ENCODE measurements at places on chromosomes 6 and 20. TPM values are rescaled to one million over a fixed set of nuclear protein-coding genes. Genes with fewer than 3 reads are reported as not detected.

GRCh38 chr6:5854899-5855298 is 151.8 kb downstream of the NRN1 start:
- no peak overlapping the region for H3K4me3 ChIP-seq
- DNase-seq = no peak
- H3K27ac ChIP-seq = no peak overlapping the region
- H3K4me1 ChIP-seq = peaks cover 6% of the 10 kb centered on the region
- H3K27me3 ChIP-seq = peaks cover 15% of the 10 kb centered on the region

- no peaks in the 10 kb centered on the region for H3K36me3 ChIP-seq
- H3K4me3 ChIP-seq = no peak overlapping the region
- H3K27me3 ChIP-seq = no peaks in the 10 kb centered on the region
- H3K4me1 ChIP-seq = no peaks in the 10 kb centered on the region
- H3K27ac ChIP-seq = no peak overlapping the region
Observed at GRCh38 chr6:55895972-55896730, 20.8 kb upstream of the BMP5 start.

DNA sequence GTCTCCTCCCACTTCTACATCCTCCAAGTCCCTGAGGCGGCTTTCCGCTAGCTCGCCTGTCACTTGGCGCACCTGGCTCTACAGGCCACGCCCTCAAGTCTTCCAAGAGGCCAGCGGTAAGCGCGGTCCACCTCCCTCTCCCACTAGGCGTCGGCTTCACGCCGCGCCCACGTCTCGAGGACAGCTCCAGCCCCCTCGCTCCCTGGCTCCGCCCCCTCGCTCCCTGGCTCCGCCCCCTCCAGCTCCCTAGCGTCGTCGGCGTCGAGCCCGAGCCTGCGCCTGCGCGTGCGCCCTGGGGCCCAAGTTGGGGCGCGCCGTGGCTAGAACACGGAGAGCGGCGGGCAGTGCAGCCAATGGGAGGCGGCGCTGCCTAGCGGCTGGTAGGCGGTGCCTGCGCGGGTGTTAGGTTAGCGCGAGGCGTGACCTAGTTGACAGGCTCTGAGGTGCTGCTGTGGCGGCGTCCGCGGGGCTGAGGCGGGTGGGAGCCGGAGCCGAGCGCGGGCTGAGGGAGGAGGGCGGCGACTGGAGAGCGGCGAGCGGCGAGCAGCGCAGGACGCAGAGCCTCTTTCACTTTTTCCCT is at the start of gene MACROD2:
TSS of gene MACROD2 (plus strand) at position 431 of the 580 bp plus-strand sequence.
- H3K4me1 ChIP-seq = no peaks in the 10 kb centered on the region
- H3K36me3 ChIP-seq = no peaks in the 10 kb centered on the region
- H3K4me3 ChIP-seq = peak within 1 kb of the TSS; percentile 90
- peak within 1 kb of the TSS; percentile 41 for H3K27ac ChIP-seq
- no peaks in the 10 kb centered on the region for H3K27me3 ChIP-seq

DNA sequence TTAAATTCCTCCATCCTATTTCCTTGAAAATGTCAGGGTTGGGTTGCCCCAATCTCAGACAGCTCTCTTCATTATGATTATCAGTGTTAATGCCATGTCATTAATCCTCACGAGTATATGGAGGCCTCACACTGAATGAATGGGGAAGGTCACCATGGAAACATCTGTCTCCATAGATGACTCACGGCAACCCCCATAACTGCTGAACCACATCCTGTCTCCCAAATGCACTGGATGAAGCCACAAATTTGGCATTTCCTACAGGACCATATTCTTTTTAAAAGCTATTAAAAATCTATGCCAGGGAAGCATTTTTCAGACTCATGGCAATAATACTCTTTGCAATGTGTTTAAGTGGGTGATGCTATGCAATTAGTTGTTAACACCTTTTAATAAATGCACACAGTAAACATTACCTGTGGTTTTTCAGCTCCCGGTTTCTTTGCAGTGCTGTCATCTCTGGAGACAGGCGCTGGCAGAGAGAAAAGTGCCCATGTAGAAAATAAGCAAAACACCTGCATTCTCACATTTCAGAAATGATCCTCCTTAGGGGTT is 80.1 kb upstream of the PTPRK start:
- peak; percentile 14 for DNase-seq
- no peaks in the 10 kb centered on the region for H3K36me3 ChIP-seq
- no peak overlapping the region for H3K4me3 ChIP-seq
- H3K27ac ChIP-seq = no peak overlapping the region
- peaks cover 6% of the 10 kb centered on the region for H3K4me1 ChIP-seq
- H3K27me3 ChIP-seq = no peaks in the 10 kb centered on the region

GRCh38 chr6:228881-229651 is 63.2 kb upstream of the DUSP22 start:
- no peaks in the 10 kb centered on the region for H3K36me3 ChIP-seq
- H3K27ac ChIP-seq = no peak overlapping the region
- no peak overlapping the region for H3K4me3 ChIP-seq
- DNase-seq = no peak
- H3K27me3 ChIP-seq = no peaks in the 10 kb centered on the region

DNA sequence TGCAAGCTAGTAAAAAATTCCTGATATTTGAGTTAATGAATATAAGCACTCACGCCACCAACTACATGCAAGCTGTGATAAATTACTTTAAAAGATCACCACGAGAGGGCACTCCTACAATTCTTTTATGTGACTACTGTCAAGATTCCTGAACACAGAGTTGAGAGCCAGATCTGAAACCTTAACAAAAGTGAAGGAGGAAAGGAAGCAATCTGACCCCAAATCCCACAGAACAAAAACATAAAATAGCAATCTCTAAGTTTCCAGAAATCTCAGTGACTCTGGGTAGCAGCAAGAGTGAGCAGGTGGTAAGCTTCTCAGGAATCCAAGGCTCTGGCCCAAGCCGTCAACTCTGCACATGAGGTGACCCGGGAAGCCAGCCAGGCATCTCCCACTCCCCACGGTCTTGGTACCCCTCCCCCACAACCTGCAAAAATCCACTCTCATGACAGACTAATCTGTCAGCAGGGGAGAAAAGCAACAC is 55.1 kb downstream of the STAU1 start:
- no peaks in the 10 kb centered on the region for H3K36me3 ChIP-seq
- H3K27ac ChIP-seq = no peak overlapping the region
- no peak overlapping the region for H3K4me3 ChIP-seq
- H3K27me3 ChIP-seq = no peaks in the 10 kb centered on the region

GRCh38 chr20:49280463-49281058 is 2.7 kb upstream of the ZNFX1 start:
- peak; percentile 2 for DNase-seq
- peak overlapping the region; percentile 71 for H3K4me3 ChIP-seq
- H3K36me3 ChIP-seq = no peaks in the 10 kb centered on the region

DNA sequence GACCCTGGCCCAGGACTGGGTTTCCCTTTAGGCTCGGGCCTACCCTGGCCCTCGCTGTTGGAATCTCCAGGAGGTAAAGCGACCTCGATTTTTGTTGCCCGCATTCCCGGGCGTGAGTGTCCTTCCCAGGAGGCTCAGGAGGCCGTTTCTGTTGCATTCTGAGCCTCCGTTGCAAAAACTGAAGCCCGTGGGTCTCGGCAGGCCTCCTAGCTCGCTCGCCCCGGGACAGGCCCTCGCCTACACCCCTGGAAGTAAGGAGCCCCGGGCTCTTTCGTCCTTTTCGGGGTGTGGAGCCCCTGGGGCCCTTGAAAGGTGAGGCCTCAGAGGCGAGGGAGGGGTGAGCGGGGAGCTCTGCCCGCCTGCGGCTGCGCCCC is 2.3 kb downstream of the NR2E1 start:
- no peak for DNase-seq
- no peak overlapping the region for H3K27ac ChIP-seq
- peaks cover 100% of the 10 kb centered on the region for H3K27me3 ChIP-seq
- H3K36me3 ChIP-seq = no peaks in the 10 kb centered on the region
- H3K4me3 ChIP-seq = no peak overlapping the region
- peaks cover 50% of the 10 kb centered on the region for H3K4me1 ChIP-seq

GRCh38 chr6:36786055-36786675 is 53.1 kb downstream of the CPNE5 start:
- no peak overlapping the region for H3K27ac ChIP-seq
- H3K4me1 ChIP-seq = no peaks in the 10 kb centered on the region
- no peaks in the 10 kb centered on the region for H3K36me3 ChIP-seq
- no peak for DNase-seq
- no peak overlapping the region for H3K4me3 ChIP-seq

GRCh38 chr20:5737966-5738365 is 12.2 kb upstream of the SHLD1 start:
- peaks cover 16% of the 10 kb centered on the region for H3K4me1 ChIP-seq
- H3K27ac ChIP-seq = peak overlapping the region; percentile 62
- H3K4me3 ChIP-seq = no peak overlapping the region
- no peaks in the 10 kb centered on the region for H3K36me3 ChIP-seq

- no peaks in the 10 kb centered on the region for H3K36me3 ChIP-seq
- H3K27ac ChIP-seq = peak overlapping the region; percentile 71
- DNase-seq = no peak
- no peaks in the 10 kb centered on the region for H3K27me3 ChIP-seq
- H3K4me1 ChIP-seq = peaks cover 15% of the 10 kb centered on the region
- H3K4me3 ChIP-seq = no peak overlapping the region
Observed at GRCh38 chr6:43744931-43745727, 24.9 kb upstream of the VEGFA start.

DNA sequence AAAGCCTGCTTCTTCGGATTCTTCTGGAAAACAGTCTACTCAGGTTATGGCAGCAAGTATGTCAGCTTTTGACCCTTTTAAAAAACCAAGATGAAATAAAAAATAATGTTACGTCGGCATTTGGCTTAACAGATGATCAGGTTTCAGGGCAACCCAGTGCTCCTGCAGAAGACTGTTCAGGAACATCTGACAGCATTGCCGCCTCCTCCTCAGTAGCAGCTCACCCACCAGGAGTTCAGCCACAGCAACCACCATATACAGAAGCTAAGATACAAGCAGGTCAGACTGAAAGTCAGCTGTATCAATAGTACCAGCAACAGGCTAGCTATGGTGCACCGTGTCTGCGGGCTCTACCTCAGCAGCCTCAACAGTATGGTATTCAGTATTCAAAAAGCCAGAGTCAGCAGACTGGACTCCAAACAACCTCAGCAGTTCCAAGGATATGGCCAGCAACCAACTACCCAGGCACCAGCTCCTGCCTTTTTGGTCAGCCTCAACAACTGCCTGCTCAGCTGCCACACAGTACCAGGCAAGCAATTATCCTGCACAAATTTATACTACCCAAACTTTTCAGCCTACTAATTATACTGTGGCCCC is 51.9 kb downstream of the BTBD9 start:
- H3K27me3 ChIP-seq = no peaks in the 10 kb centered on the region
- H3K27ac ChIP-seq = no peak overlapping the region
- no peaks in the 10 kb centered on the region for H3K4me1 ChIP-seq
- no peaks in the 10 kb centered on the region for H3K36me3 ChIP-seq

- no peaks in the 10 kb centered on the region for H3K27me3 ChIP-seq
- H3K4me1 ChIP-seq = peaks cover 4% of the 10 kb centered on the region
- H3K27ac ChIP-seq = no peak overlapping the region
- DNase-seq = no peak
- H3K36me3 ChIP-seq = no peaks in the 10 kb centered on the region
Observed at GRCh38 chr6:160201061-160201460, 57.6 kb downstream of the SLC22A2 start.

DNA sequence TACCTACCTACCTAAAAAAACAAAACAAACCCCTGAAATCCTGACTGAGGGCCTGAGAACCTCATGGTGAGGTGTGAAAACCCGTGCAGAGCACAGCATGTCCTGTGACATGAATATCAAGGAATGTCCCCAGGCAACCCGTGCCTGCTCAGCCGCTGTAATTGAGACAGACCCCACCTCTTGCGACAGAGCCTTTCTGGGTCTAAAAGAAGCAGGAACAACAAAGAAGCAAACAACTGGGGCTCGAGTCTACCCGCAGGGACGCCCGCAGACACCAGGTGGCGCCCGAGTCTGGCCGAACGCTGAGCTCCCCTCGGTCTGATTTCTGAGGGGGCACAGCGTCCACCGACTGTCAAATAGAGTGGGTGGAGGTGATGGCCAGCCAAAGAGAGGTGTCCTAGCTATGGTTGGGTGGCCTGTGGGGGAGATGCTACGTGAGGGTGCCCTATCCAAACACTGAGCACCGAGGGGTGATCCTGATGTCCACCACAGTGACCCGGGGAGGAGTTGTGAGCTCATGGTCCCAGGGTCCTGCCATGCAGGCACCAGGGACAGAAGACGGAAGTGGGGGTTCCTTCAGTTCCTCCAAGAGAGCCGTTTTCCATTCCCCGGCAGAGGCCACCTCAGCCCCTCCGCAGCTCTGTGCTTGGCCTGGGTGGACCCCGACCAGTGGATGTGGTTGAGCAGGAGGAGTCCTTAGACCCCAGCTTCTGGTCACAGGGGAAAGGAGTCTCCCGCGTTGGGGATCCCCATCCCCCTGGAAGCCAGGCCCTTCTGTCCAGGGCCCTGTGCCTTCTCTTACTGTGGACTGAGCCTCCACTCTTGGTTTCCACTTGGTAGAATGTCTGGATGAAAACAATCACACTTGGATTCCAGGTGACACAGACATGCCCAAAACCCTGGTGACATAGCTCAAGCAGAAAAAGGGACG is 268.2 kb downstream of the CDC5L start:
- H3K36me3 ChIP-seq = no peaks in the 10 kb centered on the region
- DNase-seq = peak; percentile 86
- peaks cover 9% of the 10 kb centered on the region for H3K4me1 ChIP-seq
- peak overlapping the region; percentile 3 for H3K27ac ChIP-seq
- no peak overlapping the region for H3K4me3 ChIP-seq

GRCh38 chr6:64815718-64816117 is 891.3 kb downstream of the EYS start:
- H3K4me3 ChIP-seq = no peak overlapping the region
- no peaks in the 10 kb centered on the region for H3K4me1 ChIP-seq

GRCh38 chr20:45426320-45427016 is 10.5 kb downstream of the PIGT start:
- H3K4me3 ChIP-seq = no peak overlapping the region
- H3K4me1 ChIP-seq = no peaks in the 10 kb centered on the region
- H3K36me3 ChIP-seq = no peaks in the 10 kb centered on the region
- no peaks in the 10 kb centered on the region for H3K27me3 ChIP-seq
- H3K27ac ChIP-seq = no peak overlapping the region
- no peak for DNase-seq

DNA sequence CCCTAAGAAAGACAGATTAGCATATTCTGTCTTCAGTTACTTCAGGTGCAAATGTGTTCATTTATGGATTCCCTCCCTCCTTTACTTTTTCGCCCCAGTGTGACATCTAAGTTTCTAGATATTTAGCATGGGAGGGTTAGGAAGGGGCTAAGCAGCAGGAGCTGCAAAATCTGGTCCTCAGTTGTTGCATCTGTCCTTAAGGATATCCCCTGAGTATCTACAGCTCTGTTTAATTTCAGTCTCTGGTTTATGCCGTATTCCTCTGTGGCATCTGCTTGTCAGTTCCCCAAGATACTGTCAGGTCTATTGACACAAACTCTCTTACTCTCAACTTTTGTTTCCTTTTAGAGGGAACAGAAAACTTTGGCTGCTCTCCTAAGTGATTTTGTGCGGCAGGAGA is 754.6 kb upstream of the MAP3K7 start:
- no peak overlapping the region for H3K27ac ChIP-seq
- no peaks in the 10 kb centered on the region for H3K4me1 ChIP-seq
- H3K4me3 ChIP-seq = no peak overlapping the region
- H3K27me3 ChIP-seq = no peaks in the 10 kb centered on the region

- H3K27me3 ChIP-seq = no peaks in the 10 kb centered on the region
- no peak overlapping the region for H3K4me3 ChIP-seq
- H3K36me3 ChIP-seq = no peaks in the 10 kb centered on the region
- H3K27ac ChIP-seq = no peak overlapping the region
- no peaks in the 10 kb centered on the region for H3K4me1 ChIP-seq
- DNase-seq = no peak
Observed at GRCh38 chr6:13560651-13561044, 13.8 kb upstream of the SIRT5 start.

Gene SRMS
- total RNA-seq = not detected

Gene APOM
- total RNA-seq = 10.4 TPM

Gene LRRN4
- 19.2 TPM for total RNA-seq

Gene OR2B2
- total RNA-seq = not detected

Gene TREM1
- 0.84 TPM for total RNA-seq

Gene TAAR8
- not detected for total RNA-seq

Measured in hepatocyte (in vitro differentiated cells).